ENCODE measurements at places on chromosomes 2 and 18.

DNA sequence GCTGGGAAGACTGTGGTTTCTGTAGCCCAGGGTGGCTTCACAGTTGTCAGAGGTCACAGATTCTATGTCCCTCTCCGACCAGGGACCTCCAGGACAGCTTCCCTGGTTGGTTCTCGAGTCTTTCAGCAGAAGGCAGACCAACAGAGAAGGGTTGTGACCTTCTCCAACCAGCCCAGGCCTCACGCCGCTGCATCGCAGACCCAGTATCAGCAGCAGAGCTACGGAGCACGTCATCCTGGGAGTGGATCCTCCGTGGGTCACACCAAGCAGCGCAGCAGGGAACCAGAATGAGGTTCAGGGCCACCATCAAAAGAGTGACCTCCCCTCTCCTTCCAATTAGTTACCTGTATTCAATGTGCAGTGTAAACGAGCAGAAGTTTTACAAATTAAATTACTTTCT, 49.3 kb downstream of the ST3GAL5 start:
- DNase-seq: no peak

DNA sequence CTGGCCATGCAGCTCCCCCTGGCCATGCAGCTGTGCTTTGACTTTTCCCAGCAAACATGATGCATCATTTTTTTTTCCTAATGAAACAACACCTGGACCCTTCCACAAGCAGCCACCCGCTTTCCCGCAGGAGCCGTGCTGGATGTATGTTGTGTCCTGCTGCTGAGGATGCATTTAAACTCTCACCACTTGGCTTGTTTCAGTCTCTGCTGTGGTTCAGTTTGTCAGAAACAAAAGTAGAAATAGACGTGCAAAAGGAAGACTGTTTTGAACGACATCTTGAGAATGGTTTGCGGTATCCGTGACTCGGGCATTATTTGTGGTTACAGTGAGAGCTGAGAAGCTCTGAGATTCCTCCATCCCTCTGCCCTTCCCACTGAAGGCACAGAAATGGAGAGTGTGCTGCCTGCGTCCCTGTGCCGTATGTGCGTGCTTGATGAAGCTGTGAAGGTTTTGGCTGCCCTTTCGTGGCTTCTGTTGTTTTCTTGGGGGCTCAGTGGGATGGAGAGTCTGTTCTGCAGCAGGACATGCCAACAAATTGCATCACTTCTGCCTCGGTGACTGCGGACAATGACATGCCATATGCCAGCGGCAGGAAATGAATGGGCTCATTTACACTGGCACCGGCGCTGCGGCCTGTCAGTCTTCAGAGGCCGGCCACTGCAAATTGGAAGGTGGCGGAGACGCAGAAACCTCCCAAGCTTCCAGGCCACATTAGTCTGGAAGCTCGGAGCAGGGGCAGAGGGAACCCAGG, 417.7 kb upstream of the SALL3 start:
- DNase-seq: no peak

DNA sequence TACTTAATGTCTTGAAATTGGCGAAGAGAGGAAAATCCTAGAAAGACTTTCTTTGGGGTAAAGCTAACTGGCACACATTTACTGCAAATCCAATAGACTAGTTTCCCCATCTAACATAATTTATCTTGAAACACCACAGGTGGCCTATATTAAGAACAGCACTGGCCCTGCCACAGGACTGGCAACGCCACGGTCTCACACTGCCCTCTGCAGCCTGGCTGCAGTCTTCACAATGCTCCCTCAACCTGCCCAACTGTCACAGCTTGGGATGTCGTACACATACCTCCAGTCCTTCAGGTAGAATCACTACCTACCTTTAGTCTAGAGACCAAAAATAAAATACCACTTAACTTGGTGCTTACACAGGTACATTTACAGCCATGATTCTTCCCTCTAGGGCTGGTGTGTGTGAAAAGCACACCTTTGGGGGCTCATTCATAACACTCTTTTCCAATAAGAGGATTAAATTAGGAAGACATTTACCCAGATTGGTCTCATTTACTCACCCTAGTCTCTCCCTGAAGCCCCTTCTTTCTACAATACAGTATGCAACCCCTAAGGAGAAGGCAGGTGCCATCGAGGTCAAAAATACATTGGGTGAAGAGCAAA, 222.2 kb downstream of the C1D start:
- DNase-seq: peak; percentile 9

DNA sequence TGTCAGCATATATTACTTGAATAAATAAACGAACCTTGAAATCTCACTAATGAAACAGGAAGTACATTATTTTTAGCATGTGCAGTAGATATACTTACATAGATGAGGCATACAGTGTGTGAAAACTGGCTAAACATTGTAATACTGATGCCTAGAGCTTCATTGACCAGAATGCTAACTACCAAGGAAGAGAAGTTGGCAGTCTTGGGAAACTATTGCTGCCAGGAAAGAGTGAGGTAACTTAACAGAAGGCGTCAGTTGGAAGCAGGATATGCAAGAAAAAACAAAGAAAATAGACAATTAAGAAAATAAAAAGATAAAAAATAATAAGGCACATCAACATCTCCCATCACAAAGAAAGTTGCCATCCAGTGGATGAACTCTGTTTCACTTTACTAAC, 963.0 kb downstream of the TDRD15 start:
- DNase-seq: no peak

DNA sequence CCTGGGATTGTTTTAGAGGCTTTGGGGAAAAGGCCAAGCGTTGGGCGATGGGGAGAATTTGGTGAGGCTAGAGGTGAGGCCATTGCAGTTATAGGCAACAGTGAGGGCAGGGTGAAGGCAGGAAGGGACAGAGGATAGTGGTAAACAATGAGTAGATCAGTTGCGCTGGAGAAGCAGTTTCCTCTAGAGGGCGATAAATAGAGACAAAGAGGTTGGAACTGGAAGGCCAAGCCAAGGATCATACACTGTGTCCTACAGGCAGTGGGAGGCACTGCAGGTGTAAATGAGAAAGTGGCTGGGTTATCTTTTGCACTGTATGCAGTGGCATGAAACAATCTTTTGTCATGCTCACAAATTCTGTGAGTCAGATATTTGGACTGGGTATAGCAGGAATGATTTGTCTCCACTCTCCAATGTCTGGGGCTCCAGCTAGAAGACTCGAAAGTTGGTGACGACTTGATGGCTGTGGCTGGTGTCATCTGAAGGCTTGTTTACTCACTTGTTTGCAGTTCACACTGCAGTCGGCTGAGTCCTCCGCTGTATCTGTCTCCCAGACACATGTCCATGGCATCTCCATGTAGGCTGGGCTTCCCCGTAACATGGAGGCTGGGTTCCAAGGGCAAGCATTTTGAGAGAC, 82.1 kb downstream of the TNP1 start:
- peak; percentile 76 for DNase-seq

GRCh38 chr2:240605867-240606743, 19.2 kb upstream of the GPR35 start:
- DNase-seq: no peak

DNA sequence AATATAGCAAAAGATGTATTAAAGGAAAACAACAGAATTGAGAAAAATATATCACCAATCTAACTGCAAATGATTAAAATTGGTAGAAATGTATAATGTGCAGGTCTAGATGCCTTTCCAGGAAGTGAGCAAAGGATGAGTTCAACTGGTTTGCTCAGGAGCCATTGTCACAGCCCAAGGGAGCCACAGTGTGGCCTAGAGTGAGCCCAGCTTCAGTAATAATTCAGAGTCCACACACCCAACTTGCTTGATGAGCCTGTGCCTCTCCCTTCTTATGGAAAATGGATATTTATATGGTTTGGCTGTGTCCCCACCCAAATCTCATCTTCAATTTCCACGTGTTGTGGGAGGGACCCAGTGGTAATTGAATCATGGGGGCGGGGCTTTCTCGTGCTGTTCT, 92.2 kb upstream of the ASAP2 start:
- no peak for DNase-seq

- no peak for DNase-seq
Measured at GRCh38 chr2:213848631-213849030, 562.2 kb upstream of the VWC2L start.

- DNase-seq: no peak
Measured at GRCh38 chr18:36377626-36378025, 80.1 kb downstream of the FHOD3 start.
